Mucosa of descending colon (tissue), 3 donors: ENCODE measurements at places on chromosomes 16 and 17. TPM values are rescaled to one million over a fixed set of nuclear protein-coding genes. Genes with fewer than 3 reads are reported as not detected.

DNA sequence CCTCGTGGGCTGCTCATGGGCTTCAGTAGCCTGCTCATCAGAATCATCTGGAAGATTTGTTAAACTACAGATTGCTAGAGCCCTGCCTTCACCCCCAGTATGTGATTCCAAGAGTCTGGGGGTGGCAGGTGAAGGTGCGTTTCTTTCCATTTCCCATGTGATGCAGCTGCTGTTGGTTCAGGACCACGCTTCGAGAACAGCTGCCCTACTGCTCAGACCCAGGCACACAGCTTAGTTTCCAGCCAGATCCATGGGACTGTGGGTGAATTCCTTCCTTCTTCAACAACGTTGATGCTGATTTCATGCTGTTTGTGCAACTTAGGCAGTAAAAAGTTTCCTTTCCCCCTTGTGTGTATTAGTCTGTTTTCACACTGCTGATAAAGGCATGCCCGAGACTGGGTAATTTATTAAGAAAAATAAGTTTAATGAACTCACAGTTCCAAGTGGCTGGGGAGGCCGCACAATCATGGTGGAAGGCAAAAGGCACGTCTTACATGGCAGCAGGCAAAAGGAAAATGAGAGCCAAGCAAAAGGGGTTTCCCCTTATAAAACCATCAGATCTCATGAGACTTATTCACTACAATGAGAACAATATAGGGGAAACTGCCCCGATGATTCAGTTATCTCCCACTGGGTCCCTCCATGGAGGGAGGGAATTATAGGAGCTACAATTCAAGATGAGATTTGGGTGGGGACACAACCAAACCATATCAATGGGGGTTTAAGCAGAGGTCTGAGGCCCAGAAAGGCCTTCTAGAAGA lies 159.2 kb downstream of the XYLT1 start:
- DNase-seq = no peak

GRCh38 chr16:50702725-50703124 lies 9.3 kb downstream of the NOD2 start:
- DNase-seq = no peak

DNA sequence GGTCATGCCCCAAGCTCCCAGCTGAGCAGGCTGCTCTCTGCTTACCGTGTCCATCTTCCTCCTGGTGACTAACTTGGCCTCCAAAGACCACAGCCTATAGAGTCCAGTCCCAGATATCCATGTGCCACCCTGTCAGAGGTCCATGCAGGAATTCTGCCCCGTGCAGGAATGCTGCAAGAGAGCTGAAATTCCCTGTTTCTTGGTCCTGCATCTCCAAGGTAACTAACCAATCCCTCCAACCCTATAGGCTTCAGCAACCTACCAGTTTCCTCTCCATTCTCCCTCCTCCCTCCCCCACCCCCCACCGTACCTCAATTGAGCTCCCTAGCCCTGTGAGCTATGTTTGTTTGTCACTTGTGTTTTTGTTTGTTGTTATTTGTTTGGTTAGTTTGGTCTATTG lies 9.6 kb upstream of the MKS1 start:
- no peak for DNase-seq

DNA sequence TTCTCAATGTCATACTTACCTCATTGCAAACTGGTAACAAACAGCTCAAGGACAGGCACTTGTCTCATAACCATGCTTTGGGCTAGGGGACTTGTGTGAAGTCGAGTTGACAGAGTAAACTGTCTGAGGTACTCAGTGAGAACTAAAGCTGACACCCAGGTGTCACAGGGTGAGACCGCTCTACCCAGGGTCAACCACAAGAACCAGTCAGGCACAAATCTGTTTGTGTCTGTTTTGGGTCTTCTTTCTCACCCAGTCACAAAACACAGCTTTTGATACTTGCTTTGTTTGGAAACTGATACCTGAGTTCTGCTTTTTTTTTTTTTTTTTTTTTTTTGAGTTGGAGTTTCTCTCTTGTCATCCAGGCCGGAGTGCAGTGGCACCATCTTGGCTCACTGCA lies 161.1 kb downstream of the STX8 start:
- no peak for DNase-seq

DNA sequence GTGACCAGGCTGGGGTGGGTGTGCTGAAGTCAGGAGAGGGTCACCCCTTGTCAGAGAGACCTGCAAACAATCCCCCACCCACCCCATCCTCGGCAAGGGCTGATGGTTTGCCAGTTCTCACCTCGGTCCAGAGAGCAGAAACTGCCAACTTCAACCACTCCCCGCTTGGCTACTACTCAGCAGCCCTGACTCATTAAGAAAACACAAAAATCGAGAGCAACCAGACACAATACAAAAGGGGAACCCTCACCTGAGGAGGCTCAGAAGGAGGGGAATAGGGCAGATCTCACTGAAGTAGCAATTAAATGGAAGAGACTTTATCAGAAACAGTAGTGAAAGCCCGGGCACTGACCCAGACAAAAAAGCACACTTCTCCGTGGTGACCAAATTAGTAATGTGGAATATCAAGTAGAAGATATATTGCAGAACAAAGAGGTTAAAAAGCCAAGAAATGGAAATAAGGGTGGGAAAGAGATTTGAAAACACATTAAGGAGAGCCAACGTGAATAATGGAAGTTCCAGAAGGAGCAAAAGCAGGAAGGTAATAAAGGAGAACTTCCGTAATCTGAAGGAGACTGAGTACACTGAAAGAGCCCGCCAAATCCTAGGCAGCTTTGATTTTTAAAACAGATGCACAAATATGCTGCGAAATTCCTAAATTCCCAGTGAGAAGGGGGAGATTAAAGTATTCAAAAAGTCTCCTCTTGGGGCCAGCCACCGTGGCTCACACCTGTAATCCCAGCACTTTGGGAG lies 23.6 kb downstream of the CENPV start:
- DNase-seq = peak; percentile 71

- no peak for DNase-seq
These were observed 5.3 kb upstream of the WWOX start for GRCh38 chr16:78094166-78094565.

DNA sequence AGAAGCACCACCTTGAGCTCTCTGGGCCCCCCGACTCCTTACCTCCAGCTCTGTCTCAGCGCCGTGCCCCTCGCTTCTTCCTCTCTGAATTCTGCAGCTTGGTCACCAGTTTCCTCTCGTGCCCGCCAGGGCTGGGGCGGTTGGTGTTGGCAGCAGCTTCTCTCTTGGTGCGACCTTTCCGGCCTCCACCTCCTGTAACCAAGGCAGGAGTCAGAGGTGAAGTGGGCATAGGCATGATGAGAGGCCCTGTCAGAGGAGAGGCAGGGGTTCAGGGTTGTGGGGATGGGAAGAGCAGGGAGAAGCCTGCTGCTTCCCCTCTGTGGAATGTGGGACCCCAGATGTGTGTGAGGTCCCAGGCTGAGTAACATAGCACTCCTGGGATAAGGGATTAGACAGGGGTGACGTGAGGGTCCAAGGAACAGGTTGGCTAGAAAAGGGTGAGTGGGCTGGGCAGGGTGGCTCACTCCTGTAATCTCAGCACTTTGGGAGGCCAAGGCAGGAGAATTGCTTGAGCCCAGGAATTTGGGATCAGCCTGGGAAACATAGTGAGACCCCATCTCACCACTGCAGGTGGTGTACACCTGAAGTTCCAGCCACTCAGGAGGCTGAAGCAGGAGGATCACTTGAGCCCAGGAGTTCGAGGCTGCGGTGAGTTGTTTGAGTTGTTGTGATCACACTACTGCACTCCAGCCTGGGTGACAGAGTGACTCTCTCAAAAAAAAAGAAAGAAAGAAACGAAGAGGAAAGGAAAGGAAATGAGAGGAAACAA lies 626 bp downstream of the NUPR1 start:
- DNase-seq = no peak

GRCh38 chr17:2955931-2956582 lies 107.3 kb downstream of the OR1D5 start:
- peak; percentile 38 for DNase-seq

DNA sequence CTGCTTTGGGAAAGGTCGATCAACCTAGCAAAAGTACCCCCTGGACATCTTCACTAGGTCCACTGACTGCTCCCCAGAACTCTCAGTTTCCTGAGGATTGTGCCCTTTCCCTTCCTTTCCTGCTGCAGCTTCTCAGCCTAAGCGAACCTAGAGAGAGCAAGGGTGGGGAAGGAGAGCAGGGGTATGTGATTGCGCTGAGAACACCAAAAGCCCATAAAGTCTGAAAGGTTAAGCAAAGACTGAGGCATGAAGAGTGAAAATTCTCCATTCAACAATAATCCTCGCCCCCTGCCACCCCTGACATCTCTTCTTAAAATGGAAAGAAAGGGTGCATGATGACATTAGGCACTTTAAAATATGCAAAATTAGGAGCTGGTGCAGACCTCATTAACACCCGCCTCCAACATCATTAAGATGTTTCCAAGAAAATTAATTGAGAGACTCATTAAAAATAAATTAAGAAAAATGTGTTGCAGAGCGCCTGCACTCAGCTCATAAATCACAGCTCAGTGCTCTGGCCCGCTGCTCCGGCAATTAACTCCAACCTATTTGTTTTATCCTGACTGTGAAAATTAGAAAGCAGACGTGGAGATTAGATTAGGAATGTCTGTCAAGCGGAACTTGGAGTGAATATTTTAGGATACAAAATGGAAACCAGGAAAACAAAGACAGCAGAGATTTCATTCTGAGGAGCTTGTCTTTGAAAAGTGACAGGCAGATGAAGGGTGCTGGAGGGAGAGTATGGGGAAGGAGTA lies 49.1 kb upstream of the PMFBP1 start:
- DNase-seq = no peak

DNA sequence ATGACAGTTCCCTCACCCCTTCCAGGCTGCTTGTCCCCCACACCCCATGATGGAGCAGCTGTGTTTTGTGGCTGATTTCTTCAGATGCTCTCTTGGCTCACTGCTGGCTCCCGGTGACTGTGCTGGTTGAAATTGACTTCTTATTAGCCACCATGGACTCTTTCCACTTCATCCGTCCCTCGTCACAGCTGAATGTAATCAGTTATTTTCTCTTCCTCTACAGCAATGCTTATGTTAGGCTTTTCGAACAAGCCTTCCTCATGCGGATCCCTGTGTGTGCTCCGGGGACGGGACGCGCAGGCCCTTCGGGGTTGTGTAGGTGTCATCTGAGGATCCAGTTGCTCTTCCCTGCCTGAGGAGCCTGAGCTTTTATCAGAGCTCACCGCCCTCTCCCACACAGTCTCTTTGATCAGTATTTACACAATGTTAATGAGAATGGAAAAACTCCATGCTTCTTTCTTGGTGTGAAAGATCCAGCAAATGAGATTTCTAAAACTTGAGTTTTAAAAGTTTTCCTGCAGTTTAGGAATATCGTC lies 87.5 kb downstream of the RPTOR start:
- no peak for DNase-seq

DNA sequence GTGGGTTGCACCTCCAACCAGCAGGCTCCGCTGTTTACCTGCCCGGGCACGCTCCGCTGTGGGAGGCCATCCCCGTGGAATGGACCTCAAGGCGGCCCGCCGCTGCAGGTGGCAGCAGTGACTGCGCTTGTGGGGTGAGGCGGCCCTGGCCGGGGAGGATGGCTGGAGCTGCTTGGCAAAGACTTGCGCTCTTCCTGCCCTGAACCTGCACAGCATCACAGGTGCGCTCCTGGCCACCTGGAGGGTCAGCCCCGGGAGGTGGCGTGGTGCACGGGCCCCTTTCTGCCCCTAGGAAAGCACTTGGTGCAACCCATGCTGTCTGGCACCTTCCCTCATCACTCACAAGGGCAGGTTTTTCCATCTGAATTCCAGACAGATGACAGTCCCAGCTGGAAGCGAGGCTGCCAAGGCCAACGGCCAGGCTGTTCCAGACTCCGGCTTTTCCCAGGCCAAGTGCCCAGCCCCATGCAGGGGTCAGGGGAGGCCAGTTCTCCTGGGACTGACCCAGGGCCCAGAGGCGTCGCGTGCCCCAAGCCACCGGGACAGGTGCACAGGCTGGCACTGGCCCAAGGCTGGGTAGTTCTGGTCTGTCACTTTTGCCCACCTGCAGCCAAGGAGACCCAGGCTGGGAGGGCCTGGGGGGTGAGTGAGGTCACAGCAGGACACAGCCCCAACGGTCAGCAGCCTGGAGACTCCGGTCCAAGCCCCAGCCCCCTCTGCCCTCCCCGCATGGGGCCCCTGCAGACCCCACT lies 13.3 kb downstream of the UTS2R start:
- peak; percentile 63 for DNase-seq

DNA sequence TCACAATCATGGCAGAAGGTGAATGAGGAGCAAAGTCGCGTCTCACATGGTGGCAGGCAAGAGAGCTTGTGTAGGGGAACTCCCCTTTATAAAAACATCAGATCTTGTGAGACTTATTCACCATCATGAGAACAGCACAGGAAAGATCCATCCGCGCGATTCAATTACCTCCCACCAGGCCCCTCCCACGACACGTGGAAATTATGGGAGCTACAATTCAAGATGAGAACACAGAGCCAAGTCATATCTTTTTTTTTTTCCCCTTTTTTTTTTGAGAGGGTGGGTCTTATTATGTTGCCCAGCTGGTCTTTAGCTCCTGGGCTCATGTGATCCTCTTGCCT lies 60.0 kb downstream of the RPTOR start:
- no peak for DNase-seq

- no peak for DNase-seq
These were observed 50.9 kb upstream of the SDK2 start for GRCh38 chr17:73695035-73695738.

GRCh38 chr17:1562176-1562643 lies 382 bp downstream of the PITPNA start:
- no peak for DNase-seq

- no peak for DNase-seq
These were observed 163.2 kb downstream of the AXIN2 start for GRCh38 chr17:65398040-65398787.

GRCh38 chr17:73271072-73271471 lies 9.4 kb upstream of the CPSF4L start:
- DNase-seq = peak; percentile 53

GRCh38 chr17:1643293-1643998 lies 2.1 kb downstream of the SCARF1 start:
- peak; percentile 91 for DNase-seq

GRCh38 chr16:76483307-76483909 lies 206.2 kb downstream of the CNTNAP4 start:
- no peak for DNase-seq

DNA sequence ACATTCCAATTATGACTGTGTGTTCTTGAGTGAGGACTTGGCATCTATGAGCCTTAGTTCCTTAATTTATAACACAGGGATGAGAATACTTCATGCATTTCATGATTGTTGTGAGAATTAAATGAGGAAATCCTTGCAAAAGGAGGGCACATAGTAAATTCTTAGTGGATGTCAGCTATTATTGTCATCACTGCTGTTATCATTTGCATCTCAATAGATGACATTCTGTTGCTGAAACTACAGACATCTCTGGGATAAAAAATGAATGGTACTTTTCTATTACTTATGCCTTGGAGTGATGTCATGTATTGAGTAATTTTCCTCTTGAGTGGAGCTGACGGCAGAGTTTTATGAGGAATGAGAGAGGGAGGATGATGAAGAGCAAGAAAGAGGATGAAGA lies 184.4 kb upstream of the CDH11 start:
- no peak for DNase-seq

The FBXW10B gene
- total RNA-seq = 1.3 TPM

The CRYBA1 gene
- not detected for total RNA-seq

The CLEC18A gene
- total RNA-seq = 0.43 TPM

The PLLP gene
- total RNA-seq = 8.6 TPM

The HBA1 gene
- not detected for total RNA-seq

The PGS1 gene
- total RNA-seq = 54.3 TPM

The DNASE1L2 gene
- 1.1 TPM for total RNA-seq

The NPIPB12 gene
- total RNA-seq = 56.8 TPM
